ENCODE measurements at places on chromosomes 12 and 14.

DNA sequence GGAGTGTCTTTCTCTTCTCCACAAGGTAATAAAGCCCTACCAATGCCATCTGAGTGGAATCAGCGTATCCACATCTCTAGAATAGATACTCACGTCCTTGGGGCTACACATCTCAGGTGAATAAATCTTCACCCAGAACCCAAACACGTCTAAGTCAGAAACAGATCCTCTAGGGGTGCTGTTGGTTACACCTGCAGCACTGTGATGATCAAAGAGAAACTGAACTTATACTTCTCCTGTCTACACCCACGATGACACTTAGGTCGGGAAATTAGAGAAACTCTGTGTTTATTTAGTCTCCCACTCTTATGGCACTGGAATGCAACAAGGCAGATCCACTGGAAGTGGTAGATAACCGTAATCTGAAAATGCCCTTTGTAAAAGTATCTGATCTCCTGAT, 46.2 kb downstream of the WIF1 start:
- peak; percentile 73 for DNase-seq

- no peak for DNase-seq
Measured at GRCh38 chr14:92994942-92995341, 72.0 kb downstream of the CHGA start.

GRCh38 chr14:95496690-95497259, 19.7 kb downstream of the SYNE3 start:
- no peak for DNase-seq

- DNase-seq: no peak
Measured at GRCh38 chr12:55842681-55843429, at the start of gene MMP19. MMP19 (minus strand) TSS chr12:55842936; CDS start chr12:55842830, 106 bp downstream.

GRCh38 chr14:34965912-34966311, 16.9 kb upstream of the SRP54 start:
- no peak for DNase-seq

GRCh38 chr12:68534108-68534507, 76.6 kb upstream of the RAP1B start:
- no peak for DNase-seq

DNA sequence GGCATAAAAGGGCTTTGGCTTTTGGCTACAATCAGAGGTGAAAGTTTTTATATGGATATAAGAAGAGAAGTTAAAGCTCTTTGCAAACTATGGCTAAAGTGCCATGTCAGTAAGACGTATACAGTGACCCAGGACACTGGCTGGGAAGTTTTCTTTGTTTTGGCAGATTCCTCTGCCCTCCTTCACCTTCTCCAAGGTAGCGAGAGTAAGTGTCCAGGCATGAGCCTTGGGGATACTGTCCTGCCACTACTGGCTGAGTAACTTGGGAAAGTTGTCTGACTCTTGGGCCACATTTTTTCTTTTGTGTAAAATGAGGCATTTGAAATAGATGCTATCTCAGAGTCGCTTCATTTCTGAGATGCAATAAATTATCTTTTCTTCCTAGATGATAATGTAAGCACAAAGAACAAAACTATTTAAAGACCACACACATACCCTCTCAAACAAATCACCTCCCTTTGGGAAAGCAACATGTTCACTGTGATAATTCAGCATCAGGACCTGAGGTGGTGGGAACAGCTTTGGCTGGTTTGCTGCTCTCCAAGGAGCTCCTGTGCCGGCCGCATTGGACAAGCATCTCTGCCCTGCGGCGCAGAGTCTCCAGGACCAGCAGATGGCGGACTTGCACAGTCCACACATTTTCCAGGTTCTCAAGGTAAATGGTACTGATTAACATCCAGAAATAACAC, 106.3 kb downstream of the PTCSC3 start:
- peak; percentile 36 for DNase-seq

DNA sequence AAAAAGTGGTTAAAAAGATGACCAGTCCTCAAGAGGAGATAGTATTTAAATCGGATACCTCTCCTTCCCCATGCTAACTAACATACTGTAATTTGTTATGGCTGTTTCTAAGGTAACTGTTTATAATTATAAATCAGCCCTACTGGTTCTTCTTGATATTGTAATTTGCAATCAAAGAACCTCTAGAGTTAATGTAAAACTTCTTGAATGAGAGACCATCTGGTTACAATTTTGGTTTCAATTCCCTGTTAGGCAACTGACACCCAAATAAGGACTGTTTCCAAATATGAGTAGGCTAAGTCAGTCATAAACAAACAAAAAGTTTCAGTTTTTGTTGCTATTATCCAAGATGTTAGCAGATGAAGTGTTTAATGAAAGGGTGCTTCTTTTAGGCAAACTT, 120.2 kb upstream of the DNM1L start:
- peak; percentile 87 for DNase-seq

DNA sequence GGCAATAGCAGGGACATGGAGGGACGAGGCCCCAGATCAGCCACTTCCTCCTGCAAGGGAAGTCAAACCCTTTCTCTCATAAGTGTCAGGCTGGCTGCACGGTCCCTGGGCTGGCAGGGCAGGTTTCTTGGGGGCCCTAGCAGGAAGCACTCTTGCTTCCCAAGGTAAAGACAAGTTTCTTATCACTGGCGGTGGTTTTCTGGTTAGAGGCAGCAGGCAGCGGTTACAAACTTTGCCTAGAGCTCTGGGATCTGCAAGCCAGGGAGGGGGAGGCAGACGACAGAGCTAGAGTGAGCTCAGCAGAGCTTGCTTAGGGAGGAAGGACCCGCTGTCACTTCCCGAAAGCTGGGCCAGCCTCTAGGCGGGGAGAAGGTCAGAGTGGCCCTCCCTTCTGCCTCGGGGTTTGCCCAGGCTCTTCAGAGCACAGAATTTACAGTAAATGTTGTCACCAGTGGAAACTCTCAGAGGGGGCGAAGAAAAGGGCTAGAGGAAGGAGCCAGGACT, 20.4 kb downstream of the BATF start:
- no peak for DNase-seq

- no peak for DNase-seq
Measured at GRCh38 chr14:30533126-30533525, 25.8 kb upstream of the G2E3 start.

- DNase-seq: no peak
Measured at GRCh38 chr12:132040906-132041606, 91.3 kb downstream of the EP400 start.

- DNase-seq: no peak
Measured at GRCh38 chr12:69007101-69007854, 74.3 kb upstream of the CPM start.

GRCh38 chr12:42483521-42483790, 106.1 kb downstream of the PRICKLE1 start:
- DNase-seq: no peak

DNA sequence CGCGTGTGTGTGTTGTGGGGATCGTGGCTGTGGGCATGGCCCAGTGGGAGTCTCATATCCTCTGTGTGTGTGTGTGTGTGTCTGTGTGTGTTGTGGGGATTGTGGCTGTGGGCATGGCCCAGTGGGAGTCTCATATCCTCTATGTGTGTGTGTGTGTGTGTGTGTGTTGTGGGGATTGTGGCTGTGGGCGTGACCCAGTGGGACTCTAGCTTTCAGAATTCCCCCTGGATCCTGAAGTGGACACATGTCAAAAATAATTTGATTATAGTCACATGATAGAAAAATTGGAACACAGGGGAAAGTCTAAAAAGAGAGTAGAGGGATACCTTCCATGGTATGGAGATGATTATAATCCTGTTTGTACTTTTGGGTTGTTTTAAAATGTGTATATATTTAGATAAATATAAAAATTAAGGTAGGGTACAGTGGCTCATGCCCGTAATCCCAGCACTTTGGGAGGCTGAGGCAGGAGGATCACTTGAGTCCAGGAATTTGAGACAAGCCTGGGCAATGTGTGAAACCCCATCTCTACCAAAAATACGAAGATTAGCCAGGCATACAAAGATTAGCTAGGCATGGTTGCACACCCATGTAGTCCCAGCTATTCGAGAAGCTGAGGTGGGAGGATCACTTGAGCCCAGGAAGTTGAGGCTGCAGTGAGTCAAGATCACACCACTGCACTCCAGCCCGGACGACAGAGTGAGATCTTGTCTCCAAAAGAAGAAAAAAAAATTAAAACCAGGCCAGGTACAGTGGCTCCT, 11.0 kb downstream of the PAPLN start:
- DNase-seq: no peak

GRCh38 chr12:14207905-14208551, 157.5 kb upstream of the ATF7IP start:
- DNase-seq: no peak

DNA sequence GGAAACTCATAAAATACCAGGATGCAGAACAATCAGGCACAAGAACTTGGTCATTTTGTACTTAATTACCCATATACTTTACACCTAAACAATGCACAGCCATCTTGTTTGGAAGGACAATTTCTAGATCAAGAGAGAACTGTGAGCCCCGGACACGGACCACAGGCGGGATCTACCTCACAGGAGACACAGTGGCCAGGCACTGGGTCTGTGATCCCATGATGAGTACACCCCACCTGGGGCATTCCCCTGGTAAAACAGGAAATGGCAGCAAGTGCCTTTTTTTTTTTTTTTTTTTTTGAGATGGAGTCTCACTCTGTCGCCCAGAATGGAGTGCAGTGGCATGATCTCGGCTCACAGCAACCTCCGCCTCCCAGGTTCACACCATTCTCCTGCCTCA, 15.2 kb downstream of the GOLGA3 start:
- no peak for DNase-seq

- DNase-seq: peak; percentile 33
Measured at GRCh38 chr12:39441963-39442830, 723 bp downstream of the KIF21A start.

DNA sequence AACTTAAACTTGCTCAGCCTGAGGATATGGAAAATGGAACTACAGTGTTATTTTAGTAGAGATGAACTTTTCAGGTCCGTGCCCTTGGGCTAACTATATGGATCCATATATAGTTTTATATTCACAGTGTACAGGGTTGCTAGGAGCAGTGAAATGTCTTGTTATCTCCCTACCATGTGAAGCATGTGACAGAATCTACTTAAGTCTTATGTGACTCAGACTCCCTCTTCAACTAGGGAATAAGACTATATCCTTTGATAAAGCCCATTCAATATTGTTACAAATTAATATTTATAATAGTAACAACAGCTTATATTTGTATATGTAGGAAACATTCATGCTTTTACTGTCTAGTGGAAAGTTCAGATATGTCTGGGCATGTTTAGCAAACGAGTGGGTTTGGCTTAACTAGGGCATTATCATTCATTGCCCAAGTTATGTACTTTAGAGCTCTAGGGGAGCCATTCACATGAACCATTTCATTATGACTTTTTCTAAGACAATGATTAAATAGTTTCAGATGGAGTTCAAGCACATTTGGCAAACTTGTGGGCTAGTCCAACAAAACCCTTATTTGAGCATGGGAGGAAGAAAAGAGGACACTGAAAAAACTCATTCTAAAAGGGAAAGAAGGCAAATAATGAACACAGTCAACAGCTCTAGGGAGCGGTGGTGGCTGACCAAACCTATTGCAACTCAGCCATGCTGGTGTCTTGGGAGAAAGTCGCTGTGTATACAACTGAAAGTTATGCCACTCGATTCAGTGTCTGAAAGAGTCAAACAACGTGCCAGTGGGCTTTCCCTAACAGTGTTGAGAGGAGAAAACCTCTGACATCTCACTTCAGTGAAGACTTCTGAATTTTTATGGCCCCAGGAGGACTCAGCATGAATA, 305.9 kb upstream of the G2E3 start:
- DNase-seq: no peak

DNA sequence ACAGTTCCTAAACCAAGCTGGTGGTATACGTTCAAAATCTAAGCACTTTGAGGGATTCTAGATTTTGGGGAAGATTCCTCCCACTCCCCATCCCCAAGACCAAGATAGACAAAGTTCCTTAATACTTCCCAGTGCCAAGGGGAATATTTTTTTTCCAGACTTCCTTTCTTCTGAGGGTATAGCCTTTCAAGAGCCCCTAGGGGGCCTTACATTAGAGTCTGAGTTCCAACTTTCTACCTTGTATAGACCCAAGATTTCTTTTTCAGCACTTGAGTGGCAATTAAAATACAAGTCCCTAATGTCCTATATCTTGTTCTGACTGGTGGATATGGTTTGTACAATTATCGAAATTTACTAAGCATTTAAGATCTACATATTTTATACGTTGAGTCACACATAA, 28.7 kb upstream of the SOS2 start:
- DNase-seq: no peak

All from MM.1S (cell line).